ENCODE measurements at places on chromosomes 2 and 18.

- no peak overlapping the region for H3K27ac ChIP-seq
- H3K4me1 ChIP-seq = peaks cover 2% of the 10 kb centered on the region
These were observed 23.8 kb upstream of the SMAD4 start for GRCh38 chr18:51006061-51006818.

- peaks cover 3% of the 10 kb centered on the region for H3K27me3 ChIP-seq
- DNase-seq = no peak
- no peaks in the 10 kb centered on the region for H3K4me1 ChIP-seq
- H3K27ac ChIP-seq = no peak overlapping the region
- H3K4me3 ChIP-seq = no peak overlapping the region
- H3K36me3 ChIP-seq = no peaks in the 10 kb centered on the region
These were observed 356.6 kb downstream of the SPAG16 start for GRCh38 chr2:213640738-213641425.

- H3K4me1 ChIP-seq = no peaks in the 10 kb centered on the region
- DNase-seq = no peak
- H3K4me3 ChIP-seq = no peak overlapping the region
- H3K27me3 ChIP-seq = no peaks in the 10 kb centered on the region
- H3K27ac ChIP-seq = no peak overlapping the region
- H3K36me3 ChIP-seq = no peaks in the 10 kb centered on the region
These were observed 705.3 kb downstream of the SOCS6 start for GRCh38 chr18:70994116-70994515.

GRCh38 chr2:172647439-172647838 lies 88.2 kb upstream of the RAPGEF4 start:
- H3K36me3 ChIP-seq = no peaks in the 10 kb centered on the region
- H3K27ac ChIP-seq = no peak overlapping the region
- no peaks in the 10 kb centered on the region for H3K27me3 ChIP-seq
- DNase-seq = no peak

- H3K4me1 ChIP-seq = no peaks in the 10 kb centered on the region
- no peaks in the 10 kb centered on the region for H3K36me3 ChIP-seq
- no peak for DNase-seq
- no peak overlapping the region for H3K4me3 ChIP-seq
- no peaks in the 10 kb centered on the region for H3K27me3 ChIP-seq
These were observed 41.1 kb downstream of the PLEKHB2 start for GRCh38 chr2:131146231-131146630.

- DNase-seq = no peak
- H3K27ac ChIP-seq = no peak overlapping the region
- H3K36me3 ChIP-seq = no peaks in the 10 kb centered on the region
- H3K4me1 ChIP-seq = no peaks in the 10 kb centered on the region
These were observed 549.0 kb upstream of the SLC8A1 start for GRCh38 chr2:41000906-41001305.

- H3K27ac ChIP-seq = no peak overlapping the region
- H3K36me3 ChIP-seq = no peaks in the 10 kb centered on the region
- H3K4me3 ChIP-seq = no peak overlapping the region
- no peaks in the 10 kb centered on the region for H3K27me3 ChIP-seq
These were observed 47.5 kb upstream of the RIOK3 start for GRCh38 chr18:23405636-23406035.

GRCh38 chr18:79819968-79820351 lies 22.2 kb downstream of the KCNG2 start:
- no peak overlapping the region for H3K27ac ChIP-seq
- no peaks in the 10 kb centered on the region for H3K4me1 ChIP-seq
- no peak for DNase-seq
- no peaks in the 10 kb centered on the region for H3K27me3 ChIP-seq

DNA sequence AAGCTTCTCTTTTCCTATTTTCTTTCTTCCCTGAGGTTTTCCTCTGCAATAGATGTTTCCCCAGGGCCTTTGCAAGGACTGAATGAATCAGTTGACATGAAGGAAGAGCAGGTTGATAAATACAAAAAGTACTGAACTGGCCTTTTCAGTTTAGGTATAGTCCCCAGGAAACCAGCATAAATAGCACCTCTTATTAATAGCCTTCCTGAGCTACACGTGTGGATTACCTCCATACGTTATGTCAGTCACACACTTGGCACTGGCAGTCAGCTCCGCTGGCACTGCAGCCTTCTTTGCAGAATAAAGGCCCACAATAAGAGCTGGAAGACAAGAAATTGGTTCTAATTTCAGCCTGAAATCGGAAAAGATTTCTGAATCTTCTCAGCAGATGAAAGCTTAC lies 60.7 kb downstream of the KCTD18 start:
- DNase-seq = no peak
- H3K27ac ChIP-seq = no peak overlapping the region
- H3K4me3 ChIP-seq = no peak overlapping the region
- no peaks in the 10 kb centered on the region for H3K4me1 ChIP-seq
- H3K36me3 ChIP-seq = no peaks in the 10 kb centered on the region

DNA sequence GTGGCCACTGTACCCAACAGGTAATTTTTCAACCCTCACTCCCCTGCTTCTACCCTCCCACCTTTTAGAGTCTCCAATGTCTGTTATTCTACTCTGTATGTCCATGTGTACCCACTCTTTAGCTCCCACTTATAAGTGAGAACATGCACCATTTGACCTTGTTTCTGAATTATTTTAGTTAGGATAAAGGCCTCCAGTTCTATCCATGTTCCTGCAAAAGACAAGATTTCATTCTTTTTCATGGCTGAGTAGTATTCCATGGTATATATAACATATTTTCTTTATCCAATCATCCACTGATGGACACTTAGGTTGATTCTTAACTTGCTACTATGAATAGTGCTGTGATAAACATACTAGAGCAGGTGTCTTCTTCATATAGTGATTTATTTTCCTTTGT lies 9.1 kb downstream of the PECR start:
- H3K27me3 ChIP-seq = no peaks in the 10 kb centered on the region
- H3K36me3 ChIP-seq = no peaks in the 10 kb centered on the region
- H3K4me1 ChIP-seq = no peaks in the 10 kb centered on the region
- no peak overlapping the region for H3K27ac ChIP-seq
- no peak overlapping the region for H3K4me3 ChIP-seq

DNA sequence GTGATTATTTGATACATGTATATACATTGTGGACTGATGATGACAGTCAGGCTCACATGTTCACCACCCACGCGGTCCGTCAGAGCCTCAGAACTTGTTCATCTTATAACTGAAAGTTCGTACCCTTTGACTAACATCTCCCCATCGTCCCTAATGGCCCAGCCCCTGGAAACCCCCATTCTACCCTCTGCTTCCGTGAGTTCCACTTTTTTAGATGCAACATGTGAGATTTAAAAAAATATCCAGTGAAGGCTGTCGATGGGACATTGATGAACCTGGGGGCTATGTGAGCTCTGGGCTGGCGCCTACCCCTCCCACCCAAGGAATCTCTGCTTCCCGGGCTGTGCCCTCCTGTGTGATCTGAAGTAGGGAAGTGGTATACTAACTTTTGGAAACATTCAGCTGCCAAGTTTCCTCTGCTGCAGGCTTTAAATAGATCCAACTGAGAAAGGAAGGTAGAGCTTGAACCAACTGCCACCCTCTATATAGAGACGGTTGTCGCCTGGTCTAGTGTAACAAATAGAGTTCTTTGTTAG lies 163.8 kb downstream of the FAM210A start:
- H3K27ac ChIP-seq = no peak overlapping the region
- no peaks in the 10 kb centered on the region for H3K36me3 ChIP-seq
- no peaks in the 10 kb centered on the region for H3K27me3 ChIP-seq
- no peak overlapping the region for H3K4me3 ChIP-seq

All from ovary (tissue), 10 donors.